SK-MEL-5 (cell line): ENCODE measurements at places on chromosomes 11 and 22. TPM values are rescaled to one million over a fixed set of nuclear protein-coding genes. Genes with fewer than 3 reads are reported as not detected.

DNA sequence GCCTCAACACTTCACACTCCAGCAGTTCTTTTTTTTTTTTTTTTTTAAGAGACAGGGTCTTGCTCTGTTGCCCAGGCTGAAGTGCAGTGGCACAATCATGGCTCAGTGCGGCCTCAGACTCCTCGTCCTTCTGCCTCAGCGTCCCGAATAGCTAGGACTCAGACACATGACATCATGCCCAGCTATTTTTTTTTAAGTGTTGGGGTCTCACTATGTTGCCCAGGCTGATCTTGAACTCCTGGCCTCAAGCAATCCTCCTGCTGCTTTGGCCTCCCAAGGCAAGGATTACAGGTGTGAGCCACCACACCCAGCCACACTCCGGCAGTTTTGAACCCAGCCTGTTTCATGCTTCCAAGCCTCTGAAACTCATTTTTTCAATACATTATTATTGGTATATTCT, 3.7 kb downstream of the PPP2R1B start:
- no peak for DNase-seq

DNA sequence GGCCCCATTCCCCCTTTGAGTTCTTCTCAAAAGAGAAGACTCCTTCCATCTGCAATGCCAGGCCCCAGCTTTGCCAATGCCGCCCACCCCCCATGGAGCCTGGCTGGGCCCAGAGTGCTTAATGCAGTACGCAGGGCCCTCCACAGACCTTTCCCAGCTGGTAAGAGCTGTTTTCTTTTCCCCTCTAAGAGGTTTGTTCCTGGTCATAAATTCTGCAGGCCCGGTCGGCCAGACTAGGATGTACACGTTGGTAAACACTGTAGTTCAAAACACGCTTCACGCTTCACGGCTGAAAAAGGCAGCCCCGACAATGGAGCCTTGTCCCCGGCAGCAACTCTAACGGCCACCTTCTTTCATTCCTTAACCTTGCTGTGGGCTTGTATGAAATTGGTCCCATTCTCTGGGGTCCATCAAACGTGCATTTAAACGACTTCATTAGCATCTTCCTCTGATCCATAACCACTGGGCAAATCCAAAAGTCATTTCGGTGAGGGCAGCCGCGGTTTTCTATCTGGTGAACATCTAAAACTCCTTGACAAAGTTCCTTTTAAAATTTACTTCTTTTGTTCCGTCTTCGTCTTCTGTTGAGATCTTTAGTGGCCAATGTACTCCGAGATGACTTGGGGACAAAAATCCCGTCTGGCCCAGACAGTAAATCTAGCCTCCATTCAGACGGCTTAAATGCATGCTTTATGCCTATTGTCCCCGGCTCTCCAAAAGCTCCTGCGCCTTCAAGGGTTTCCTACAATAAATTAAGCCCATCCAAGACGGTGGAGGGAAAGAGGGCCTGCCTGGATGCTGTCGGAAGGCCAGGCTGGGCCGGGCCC, 60.0 kb upstream of the MYEOV start:
- DNase-seq: no peak

DNA sequence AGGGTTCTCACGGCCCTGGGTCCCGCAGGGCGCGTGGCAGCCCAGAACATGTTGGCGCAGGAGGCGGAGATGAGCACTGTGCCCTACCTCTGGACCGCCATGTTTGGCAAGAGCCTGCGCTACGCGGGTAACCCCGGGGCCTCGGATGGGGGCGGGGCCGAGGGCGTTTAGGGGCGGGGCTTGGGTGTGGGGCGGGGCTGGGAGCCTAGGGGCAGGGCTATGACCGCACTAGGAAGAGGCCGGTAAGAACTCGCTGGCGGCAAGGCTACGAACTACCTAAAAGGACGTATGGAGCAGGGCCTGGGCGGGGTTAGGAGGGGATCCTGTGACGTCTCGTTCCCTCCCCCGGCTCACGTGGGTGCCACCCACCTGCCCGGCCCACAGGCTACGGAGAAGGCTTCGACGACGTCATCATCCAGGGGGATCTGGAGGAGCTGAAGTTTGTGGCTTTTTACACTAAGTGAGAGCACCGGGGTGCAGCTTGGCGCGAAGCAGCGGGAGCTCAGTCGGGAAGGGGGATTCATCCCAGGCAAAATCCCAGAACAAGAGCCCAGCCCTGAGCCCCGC, 2.8 kb upstream of the LZTR1 start:
- no peak for DNase-seq

DNA sequence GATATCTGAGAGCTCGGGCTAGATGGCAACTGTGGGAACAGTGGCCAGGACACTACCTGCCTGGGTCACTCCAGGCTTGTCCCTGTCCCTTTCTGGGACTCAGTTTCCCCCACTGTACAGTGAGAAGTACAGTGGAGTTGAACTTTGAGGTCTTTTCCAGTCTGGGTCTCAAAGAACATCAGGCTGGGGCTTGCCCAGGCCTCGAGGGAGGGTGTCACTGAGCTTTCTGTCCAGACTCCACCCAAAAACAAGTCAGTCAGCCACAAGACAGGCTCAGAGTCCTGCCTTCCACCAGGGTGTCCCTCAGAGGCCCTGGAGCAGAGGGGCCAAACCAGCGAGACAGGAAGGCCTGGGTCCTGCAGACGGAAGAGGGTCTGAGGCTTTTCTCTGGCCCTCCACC, 2.0 kb upstream of the PLA2G3 start:
- no peak for DNase-seq

DNA sequence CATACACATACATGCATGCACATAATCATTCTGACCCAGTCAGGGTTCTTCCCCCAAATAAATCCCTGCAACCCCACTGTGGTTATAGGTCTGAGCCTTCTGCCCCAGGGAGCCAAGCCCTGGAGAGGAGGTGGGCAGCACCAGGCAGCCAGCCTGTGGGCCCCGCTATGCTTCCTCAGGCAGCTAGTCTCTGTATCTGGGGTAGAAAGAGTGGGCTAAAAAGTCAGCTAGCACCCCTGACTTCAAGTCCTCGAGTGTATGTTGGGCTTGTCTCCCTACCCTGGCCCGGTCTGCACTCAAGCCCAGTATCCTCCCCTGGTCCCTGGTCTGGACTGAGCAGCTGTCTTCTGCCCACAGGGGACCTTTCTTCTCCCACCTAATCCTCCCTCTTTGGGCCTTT, 28.0 kb downstream of the KCNQ1OT1 start:
- DNase-seq: no peak

DNA sequence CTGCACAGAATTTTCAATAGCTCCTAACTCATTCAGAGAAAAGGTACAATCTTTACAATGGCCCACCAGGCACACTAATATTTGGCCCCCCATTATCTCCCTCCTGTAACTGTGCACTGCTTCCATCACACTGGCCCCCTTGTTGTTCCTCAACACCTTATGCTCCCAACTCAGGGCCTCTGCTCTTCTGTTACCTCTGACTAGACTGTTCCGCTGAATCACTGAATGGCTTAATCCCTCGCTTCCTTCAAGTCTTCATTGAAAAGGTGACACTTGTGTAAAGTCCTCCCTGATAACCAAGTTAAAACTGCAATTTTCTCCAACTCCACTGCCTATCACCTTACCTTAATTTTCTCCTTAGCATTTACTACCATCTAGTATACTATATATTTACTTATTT, 21.8 kb downstream of the PIK3C2A start:
- no peak for DNase-seq

DNA sequence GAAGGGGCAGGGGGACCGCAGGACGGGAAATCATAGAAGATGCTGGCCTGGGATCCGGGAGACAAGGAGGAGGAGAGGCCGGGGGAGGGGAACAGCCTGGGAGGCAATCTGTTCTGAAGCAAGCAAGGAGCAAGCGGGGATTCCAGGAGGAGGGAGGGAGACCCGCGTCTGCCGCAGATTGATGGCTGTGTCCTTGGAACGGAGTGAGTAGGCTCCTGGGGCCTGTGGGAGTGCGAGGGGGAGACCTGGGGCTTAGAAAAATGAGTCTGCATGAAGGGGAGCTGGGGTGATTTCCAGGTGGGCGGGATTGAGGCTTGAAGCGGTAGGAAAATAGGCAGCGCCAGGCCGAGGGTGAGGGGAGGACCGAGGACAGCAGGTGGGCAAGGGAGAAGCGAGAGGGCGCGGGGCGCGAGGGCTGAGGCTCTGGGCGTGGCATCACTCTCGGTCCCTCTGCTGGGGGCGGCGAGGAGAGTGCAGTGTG, 1.6 kb upstream of the LRRC55 start:
- DNase-seq: no peak

GRCh38 chr22:29009148-29009547, 52.5 kb downstream of the C22orf31 start:
- DNase-seq: no peak

DNA sequence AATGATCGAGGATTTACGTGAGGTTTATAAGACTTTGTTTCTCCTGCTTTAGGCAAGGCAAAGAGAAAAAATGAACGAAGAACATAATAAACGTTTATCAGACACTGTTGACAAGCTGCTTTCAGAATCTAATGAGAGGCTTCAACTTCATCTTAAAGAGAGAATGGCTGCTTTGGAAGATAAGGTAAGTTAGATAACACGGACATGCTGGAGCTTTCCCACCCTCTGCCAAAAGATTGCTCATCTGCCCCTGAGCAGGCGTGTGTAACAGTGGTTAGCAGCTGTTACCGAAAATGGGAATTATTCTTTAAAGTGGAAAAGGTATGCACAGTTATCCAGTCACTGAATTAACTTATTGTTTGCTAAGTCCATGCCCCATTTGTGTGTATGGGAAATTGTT, 62.8 kb upstream of the CTTN start:
- DNase-seq: no peak

DNA sequence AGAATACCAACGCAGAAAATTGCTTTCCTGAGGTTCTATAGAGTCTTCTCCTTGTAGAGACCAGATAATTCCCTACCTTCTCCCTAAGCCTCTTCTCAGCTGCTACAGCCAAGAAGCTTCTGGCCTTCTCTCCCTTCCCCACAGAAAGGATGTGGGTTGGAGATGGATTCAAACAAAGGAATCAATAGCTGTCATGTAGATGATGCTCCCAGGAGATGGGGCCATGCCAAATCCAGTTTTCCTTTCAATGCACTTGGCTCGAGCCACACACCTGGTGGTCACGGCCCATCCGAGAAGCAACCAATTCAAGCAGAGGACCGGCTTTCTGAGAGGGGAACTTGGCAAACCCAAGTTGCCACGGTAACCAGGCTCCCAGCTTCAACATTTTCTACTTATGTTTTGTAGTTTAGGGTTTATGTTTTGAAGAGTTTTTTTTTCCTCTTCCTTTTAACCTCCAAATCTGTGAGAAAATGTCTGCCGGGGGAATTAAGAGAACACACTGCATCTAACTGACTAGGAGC, 31.3 kb upstream of the OPCML start:
- no peak for DNase-seq

- no peak for DNase-seq
These were observed 210.8 kb downstream of the CEP164 start for GRCh38 chr11:117538263-117539135.

DNA sequence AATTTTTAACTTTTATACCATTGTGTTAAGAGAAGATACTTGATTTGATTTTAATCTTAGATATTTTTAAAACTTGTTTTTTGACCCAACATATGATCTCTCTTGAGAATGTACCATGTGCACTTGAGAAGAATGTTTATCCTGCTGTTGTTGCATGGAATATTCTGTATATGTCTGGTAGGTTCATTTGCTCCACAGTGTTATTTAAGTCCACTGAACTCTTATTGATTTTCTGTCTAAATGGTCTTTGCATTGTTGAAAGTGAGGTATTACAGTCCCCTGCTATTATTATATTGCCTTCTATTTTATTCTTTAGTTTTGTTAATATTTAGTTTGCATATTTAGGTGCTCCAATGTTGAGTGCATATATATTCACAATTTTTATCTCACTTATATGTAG, 397.3 kb upstream of the CCDC179 start:
- no peak for DNase-seq

- DNase-seq: no peak
These were observed 6.2 kb upstream of the KCNA4 start for GRCh38 chr11:30023074-30023473.

DNA sequence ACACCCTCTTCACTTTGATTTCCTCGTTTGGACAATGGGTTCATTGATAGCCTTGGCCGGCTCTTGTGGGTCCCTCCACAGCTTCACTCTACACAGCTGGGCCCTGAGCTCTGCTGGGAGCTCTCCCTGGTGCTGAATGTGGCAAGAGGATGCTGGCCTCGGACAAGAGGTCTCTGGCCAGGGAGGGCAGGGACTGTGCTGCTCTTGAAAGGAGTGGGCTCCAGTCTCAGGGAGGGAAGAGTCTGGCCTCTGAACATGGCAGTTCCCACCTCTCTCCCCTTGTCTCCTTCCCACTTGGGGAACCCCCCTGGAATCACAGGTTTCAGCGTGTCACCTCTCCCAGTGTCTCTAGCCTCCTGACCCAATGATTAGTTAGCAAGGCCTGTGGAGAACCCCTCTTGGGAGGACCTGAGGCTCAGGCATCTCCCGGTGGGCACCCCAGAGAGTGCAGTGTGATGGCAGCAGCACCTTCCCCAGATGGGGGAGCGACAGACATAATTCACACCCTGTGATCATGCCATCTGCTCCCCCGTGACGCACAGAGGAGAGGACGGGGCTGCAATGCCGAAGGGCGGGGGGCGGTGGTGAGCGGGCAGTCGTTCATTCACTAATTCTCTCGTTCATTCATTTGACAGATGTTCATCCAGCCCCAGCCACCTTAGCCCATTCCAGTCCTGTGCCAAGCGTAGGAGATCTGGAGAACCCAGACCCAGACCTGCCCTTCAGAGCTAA, 2.8 kb upstream of the CABP7 start:
- peak; percentile 89 for DNase-seq

DNA sequence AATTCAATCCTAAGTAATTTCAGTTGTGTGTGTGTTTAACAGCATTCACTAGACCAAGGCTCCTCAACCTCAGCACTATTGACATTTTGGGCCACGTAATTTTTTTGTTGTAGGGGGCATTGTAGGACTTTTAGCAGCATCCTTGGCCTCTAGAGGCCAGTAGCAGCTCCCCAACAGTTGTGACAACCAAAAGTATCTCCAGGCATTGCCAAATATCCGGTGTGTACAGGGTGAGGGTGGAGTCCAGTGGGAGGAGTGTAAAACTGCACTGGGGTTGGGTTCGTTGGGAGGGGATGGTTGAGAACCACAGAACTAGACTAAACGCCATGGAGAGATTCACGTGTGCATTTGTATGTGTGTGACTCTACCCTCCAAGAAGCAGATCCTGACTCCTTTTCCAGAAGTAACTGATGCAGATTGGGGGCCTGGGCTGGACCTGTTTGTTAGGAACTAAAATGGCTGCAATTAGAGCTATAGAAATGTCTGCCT, 5.9 kb upstream of the PHF21A start:
- DNase-seq: peak; percentile 88

The DUSP8 gene
- 0.48 and 0.85 TPM in 2 replicates for total RNA-seq

The TEX54 gene
- total RNA-seq: not detected in 2 replicates

The SCGB1C1 gene
- total RNA-seq: not detected in 2 replicates

The TSSK2 gene
- total RNA-seq: not detected in 2 replicates

The CDC42BPG gene
- total RNA-seq: 1.1 and 1.6 TPM in 2 replicates

The YAP1 gene
- total RNA-seq: 28.4 and 29.9 TPM in 2 replicates

The APOL6 gene
- total RNA-seq: 12.9 and 13.7 TPM in 2 replicates

The GP1BB gene
- total RNA-seq: 1.5 and 1.6 TPM in 2 replicates
